ENCODE measurements at places on chromosomes 11 and 22.
A peak's percentile ranks its signal among the peaks of the same experiment; 100 is the strongest.

DNA sequence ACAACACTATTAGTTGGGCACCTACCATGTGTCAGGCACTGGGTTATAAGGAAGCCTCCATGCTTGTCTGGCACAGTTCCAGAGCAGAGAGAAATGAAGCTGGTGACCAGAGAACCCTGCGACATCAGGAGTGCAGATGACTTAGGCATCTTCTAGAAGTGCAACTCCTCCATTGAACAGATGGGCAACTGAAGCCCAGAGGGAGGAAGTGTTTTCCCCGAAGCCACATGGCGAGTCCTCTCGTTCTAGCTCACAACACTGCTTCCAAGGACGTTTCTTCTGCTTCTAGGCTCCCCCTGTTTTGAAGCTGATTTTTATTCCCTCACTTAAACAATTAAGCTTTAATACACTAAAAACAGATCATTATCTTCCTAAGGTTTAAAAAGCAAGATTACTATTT, 109.8 kb upstream of the SYT13 start:
- no peak for DNase-seq

DNA sequence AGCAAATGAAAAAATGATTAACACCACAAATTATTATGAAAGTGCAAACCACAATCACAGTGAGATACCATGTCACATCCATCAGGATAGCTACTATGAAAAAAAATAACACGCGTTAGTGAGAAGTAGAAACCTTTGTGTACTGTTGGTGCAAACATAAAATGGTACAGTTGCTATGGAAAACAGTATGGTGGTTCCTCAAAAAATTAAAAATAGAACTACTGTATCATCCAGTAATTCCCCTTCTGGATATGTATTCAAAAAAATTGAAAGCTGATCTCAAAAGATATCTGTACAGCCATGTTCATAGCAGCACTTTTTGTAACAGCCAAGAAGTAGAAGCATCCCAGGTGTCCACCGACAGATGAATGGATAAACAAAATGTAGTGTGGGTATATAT, 43.4 kb downstream of the CCDC81 start:
- DNase-seq, result no peak

- DNase-seq, result peak; percentile 24
Observed at GRCh38 chr11:61162092-61162941, 1.1 kb upstream of the VPS37C start.

DNA sequence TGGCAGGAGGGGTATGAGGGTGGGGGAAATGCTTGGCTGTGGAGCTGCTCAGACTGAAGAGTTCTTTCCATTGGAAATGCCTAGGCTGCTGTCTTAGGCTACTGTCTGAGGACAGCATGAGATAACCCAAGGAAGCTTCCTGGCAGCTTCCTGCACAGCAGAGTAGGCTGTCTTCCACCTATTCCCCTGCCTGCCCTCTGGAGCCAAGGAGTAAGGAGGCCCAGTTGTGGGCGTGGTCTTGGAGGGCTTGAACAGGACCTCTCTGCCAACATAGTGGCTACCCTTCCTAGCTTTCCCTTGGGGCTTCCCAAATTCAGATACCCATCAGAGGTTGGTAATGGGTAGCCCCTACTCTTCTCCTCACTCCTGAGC, 25.9 kb downstream of the PHLDB1 start:
- DNase-seq, result no peak

DNA sequence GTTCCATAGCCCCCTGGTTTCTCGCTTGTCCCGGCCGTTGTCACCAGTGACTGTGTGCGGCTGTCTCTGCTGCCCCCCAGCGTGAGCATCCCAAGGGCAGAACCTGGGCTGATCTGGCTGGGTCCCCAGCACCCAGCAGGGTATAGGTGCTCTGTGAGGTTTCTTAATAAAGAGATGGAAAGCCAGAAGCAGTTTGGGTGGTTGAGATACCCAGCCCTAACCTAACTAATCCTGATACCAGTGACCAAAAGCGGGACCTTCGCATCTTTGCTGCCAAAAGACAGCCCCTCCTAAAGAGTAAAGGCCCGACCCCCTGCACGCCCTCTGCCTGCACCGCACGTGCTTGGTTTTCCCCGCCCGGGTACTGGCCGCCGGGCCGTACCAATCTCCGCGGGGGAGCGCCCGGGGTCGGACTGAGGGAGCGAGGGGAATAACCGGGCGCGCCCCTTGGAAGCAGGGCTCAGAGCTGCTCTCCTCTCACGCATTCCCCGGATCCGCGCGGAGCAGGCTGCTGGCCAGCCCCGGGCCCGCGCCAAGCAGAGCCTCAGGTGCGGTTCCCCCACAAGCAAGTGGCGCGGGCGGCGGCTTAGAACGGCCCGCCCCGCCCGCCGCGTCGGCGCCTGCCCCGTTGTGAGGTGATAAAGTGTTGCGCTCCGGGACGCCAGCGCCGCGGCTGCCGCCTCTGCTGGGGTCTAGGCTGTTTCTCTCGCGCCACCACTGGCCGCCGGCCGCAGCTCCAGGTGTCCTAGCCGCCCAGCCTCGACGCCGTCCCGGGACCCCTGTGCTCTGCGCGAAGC, at the start of gene DGAT2:
Gene DGAT2 (plus strand): TSS at position 667 of the 797 bp plus-strand sequence. CDS start 214 bp downstream, outside the sequence.
- peak; percentile 90 for DNase-seq

DNA sequence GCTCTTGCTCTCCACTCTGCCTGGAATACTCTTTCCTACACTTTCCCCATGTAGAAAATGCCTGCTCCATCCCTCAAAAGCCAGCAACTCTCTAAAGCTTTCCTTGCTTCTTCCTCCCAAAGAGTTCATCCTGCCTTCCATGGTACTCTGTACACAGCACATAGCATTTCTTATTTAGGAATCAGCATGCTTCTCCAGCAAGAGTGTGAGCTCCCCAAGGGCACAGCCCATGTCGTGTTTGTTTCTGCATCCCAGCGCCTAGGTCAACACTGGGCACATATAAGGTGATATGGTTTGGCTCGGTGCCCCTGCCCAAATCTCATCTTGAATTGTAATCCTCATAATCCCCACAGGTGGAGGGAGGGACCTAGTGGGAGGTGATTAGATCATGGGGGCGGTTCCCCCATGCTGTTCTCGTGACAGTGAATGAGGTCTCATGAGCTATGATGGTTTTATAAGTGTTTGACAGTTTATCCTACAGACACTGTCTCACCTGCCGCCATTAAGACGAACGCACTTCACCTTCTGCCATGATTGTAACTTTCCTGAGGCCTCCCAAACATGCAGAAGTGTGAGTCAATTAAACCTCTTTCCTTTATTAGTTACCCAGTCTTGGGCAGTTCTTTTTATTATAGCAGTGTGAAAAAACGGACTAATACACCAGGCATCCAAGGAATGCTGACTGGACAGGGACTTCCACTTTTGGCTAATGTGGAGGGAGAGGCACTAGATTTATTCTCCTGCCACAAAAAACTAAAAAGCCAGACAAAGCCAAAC, 8.2 kb downstream of the VPS37C start:
- no peak for DNase-seq

GRCh38 chr11:119319700-119320239, 2.8 kb upstream of the MCAM start:
- DNase-seq, result no peak

GRCh38 chr22:36910461-36910860, 3.0 kb upstream of the CSF2RB start:
- no peak for DNase-seq

DNA sequence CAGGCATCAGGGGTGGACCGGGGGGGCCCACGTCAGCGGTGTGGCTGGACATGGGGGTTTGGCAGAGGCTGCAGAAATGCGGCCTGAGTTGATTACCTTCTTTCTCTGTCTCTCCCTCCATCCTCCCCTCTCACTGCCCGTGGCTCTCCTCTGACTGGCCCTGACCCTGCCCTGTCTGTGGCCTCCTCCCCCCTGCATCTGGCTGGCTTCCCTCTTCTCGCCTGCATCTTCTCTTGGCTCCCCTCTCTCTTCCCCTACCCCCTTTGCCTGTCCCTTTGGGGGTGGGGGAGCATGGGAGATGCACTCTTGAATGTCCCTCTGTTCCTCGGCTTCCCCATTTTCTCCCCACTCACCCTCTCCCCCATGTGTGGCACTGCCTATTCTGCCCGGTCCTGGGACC, 23.9 kb upstream of the TAB1 start:
- DNase-seq, result no peak

DNA sequence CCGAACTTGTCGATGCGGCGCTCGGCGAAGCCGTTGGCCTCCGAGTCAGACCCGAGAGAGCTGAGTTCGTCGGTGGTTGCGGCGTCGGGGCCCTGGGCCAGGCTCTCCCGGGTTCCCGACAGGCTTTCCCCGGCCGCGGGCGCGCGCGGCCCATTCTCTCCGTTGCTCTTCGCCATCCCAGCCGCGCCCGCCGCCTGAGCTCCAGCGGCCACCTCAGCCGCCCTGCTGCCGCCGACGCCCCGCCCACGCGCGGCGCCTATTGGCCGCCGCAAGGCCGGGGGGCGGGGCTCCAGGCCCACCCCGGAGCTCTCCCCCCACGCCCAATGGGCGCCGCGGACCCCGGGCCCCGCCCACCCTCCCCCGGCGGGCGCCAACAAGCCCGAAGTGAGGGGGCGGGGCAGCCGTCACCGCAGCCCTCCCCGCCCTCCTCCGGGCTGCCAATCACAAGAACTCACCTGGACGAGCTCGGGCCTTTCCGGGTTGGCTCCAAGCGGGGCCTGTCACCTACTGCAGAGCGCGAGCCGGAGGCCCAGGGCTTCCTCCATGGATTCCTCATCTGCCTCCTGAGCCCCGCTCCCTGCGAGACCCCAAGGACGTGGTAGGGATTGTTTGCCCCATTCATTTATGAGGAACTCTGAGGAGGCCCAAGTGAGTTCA, at the start of gene TBC1D10A:
Gene TBC1D10A (minus strand): TSS at position 236 of the 657 bp plus-strand sequence. CDS start 60 bp downstream, at position 176.
- DNase-seq, result peak; percentile 96

GRCh38 chr22:17162731-17163130, 3.7 kb upstream of the HDHD5 start:
- no peak for DNase-seq

- no peak for DNase-seq
Observed at GRCh38 chr11:69882270-69882608, 63.0 kb upstream of the FGF3 start.

DNA sequence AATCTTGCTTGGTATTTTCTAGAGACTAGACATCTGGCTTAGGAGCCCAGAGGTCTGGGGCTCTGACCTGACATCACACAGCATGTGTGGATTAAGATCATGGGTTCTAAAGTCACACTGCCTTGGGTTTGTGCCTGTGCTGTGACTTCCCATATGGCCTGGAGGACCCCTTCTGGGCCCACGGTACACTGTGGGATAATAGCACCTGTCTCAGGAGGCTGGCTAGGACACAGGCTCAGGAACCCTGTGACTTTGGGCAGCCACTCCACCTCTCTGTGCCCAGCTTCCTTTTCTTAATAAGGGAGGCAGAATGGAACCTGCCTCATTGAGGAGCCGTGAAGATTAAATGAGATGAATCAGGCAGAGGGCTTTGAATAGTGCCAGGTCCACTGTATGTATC, 99.2 kb upstream of the B3GAT1 start:
- no peak for DNase-seq

GRCh38 chr22:17807578-17808410, 33.5 kb upstream of the BID start:
- DNase-seq, result no peak

GRCh38 chr22:26756675-26757293, 99.4 kb downstream of the MIAT start:
- no peak for DNase-seq

GRCh38 chr11:20243974-20244373, 83.7 kb upstream of the DBX1 start:
- DNase-seq, result no peak

DNA sequence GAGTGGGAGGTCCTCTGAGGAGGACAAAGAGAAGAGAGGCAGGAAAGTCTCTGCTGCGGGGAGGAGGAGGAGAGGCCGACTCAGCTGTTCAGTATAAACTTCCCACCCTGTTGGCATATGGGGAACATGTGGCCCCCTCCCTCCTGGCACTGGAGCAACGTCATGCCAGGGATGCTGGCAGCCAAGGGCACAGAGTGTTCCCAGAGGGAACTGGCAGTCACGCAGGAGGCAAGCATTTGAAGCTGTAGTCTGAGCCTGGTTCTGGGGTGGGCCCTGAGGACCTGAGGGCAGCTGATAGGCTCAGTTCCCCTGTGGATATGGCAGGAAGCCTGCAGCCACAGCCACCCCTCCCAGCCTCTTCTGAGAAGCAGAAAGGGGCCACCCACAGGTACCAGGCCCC, 67.1 kb upstream of the TSPAN18 start:
- DNase-seq, result no peak

DNA sequence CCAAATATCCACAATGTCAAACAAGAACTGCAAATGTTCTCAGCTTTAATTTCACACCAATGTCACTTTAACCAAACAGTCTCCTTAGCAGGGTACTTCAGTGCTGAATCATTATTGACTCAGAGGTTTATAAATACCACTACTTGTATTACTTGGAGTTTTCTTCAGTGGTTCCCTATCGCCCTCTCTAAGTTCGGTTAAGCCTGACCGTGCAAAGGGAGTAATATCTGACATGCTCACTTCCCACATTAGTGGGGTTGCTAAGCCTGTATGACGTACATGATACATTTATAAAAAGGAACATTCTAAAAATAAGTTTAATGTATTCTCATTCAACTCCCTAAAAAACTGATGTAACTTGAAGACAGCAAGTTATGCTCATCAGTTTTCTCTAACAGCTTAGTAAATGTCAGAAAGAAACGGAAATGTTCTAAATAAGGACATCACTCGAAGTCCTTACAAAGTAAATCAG, 93.1 kb upstream of the ZC3H12C start:
- DNase-seq, result peak; percentile 14

DNA sequence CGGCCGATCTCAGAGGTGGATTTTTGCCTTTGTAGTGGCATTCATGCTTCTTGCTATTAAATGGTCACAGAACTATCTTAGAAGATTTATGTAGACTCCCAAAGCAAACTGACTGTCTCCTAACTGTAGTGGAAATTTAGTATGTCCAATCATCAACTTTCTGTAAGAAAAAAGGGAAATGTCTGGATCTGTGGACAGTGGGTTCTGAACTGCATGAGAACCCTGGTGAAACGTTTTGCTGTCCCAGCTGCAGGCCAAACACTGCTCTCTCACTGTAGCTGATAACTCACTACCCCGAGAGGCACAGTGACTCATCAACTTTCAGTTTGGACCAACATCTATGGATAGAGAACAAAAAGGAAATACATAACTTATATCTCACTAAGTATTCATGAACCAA, 387.1 kb downstream of the SOX6 start:
- no peak for DNase-seq

- no peak for DNase-seq
Observed at GRCh38 chr11:35526370-35526792, 965 bp upstream of the PAMR1 start.

DNA sequence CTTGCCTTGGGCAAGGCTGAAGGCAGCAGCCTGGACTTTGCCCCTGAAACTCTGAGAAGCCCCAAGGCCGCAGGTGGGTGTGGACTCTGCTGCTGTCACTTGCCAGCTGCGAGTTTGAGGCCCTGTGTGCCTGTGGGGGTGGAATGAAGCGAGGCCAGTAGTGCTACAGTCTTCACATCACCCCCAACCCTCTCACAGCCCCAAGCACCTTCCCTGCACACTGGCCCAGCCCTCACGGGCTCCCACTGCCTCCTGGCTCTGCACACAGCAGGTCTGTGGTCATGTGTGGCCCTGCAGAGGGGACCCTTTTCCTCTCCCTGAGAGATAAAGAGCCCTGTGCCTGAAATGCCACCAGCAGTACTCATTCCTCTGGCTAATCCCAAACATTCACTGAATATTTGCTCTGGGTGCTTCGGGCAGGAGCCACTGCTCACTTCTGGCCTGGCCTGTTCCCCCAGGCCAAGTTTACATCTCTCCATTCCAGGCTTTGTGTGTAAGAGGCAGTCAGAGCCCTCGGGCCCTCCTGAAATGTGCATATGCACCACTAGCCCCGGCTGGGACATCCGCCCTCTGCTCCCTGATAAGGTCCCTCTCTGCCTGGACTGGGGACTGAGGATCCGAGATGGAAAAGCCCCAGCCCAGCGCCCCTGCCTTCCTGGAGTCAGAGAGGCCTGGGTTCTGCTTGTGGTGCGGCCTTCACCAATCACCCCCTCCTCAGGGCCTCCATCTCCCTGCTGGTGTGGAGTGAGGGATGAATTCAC, 17.7 kb downstream of the MGAT3 start:
- DNase-seq, result no peak

Measured in OCI-LY7 (cell line).